Stomach (tissue), 19 donors: ENCODE measurements at places on chromosomes 16 and 17. TPM values are rescaled to one million over a fixed set of nuclear protein-coding genes. Genes with fewer than 3 reads are reported as not detected.

KRTAP4-3 gene
- not detected for total RNA-seq

GRCh38 chr17:65850486-65850885, 289.0 kb upstream of the AXIN2 start:
- no peak for DNase-seq
- H3K27ac ChIP-seq = no peak overlapping the region
- no peaks in the 10 kb centered on the region for H3K27me3 ChIP-seq
- no peaks in the 10 kb centered on the region for H3K36me3 ChIP-seq

KRT32 gene
- not detected for total RNA-seq

DNA sequence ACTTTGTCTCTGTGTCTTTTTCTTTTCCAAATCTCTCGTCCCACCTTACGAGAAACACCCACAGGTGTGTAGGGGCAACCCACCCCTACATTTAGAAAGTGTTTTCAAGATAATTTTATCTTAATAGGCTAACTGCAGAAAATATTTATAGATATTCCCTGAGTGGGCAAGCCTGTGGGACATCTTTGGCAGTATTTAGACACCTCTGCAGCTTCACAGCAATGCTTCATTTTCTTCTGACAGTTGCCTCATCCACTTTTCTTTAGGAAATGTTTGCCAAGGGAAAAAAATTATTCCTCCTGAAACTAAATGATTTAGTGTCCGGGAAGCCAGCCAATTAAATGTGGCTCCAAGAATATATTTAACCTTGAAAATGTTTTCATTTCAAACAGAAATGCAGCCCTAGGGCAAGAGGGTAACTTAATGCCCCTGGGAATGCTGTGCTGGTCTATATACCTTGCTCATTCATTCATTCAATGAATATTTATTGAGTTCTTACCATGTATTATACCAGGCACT, 290.4 kb downstream of the ABCC12 start:
- H3K4me1 ChIP-seq = no peaks in the 10 kb centered on the region
- DNase-seq = no peak
- no peaks in the 10 kb centered on the region for H3K36me3 ChIP-seq
- peaks cover 5% of the 10 kb centered on the region for H3K27me3 ChIP-seq
- no peak overlapping the region for H3K4me3 ChIP-seq
- H3K27ac ChIP-seq = no peak overlapping the region

DNA sequence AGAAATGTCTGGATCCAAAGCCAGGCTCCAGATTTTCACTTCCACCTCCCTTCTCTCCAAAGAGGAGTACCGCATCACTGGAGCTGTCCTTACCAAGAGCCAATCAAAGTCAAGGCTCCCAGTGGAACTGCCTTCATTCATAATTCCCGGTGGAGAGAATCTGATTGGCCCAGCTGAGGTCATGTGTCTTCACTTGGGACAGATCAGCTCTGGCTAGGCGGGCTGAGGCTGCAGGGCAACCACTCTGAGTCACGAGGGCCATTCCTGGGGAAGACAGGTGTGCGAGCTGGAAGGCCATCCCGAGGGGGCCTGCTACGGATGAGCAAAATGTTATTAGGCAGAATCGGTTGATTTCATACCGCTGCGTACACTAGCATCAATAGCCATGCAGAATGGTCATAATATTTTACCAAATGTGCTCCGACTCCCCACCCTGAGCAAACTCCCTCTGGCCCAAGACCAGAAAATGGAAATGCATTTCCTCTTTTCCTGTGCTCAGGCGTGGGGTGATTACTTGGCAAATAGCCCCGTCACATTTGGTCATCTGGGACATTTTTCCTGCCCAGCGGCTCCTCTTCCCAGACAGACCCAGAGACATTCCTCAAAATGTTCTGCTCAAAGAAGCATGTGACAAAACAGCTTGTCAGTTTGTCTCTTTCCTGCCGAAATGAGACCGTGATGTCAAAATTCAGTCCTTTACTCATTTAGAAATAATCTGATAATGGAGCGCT, 111.1 kb downstream of the AIPL1 start:
- H3K27ac ChIP-seq = no peak overlapping the region
- no peaks in the 10 kb centered on the region for H3K27me3 ChIP-seq
- peak; percentile 19 for DNase-seq
- H3K4me1 ChIP-seq = no peaks in the 10 kb centered on the region
- H3K4me3 ChIP-seq = no peak overlapping the region

HEATR9 gene
- not detected for total RNA-seq

DNA sequence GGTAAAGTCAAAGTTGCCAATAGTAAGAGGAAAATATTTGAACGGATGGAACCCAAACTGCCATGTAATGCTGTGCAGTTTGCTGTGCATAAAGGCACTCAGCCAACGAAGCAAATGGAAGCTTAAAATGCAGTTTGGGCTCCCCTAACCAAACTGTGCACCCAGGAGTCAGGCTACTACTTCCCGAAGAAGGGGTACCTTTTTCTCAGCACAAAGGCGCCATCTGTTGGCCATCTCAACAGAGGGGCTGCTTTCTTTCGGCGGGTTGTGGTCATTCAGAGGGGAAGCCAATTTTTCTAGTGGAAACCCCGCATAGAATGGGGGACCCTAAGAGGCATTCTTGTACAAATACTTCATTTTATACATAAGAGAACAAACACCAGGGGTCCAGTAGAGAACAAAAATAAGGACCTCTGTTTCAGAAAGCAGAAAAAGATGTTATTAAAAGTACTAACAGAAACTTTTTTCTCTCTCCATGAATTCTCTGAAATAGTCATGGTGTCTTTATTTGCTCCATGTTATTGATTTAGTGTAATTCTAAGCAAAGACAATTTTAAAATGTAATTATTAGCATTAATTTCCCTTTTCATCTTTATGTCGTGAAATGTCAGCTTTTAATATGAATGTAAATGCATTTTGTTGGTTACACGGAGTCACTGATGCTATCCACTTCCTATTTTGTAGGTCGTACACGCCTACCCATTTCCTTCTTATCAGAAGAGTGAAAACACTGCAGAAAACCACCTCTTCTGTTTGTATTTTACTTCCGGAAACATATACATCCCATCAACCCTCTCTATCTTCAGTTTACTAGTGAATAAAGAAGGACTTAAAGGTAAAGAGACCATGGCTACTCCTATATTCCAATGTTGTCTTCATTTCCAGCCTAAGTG, 453.3 kb downstream of the KCNJ2 start:
- no peak overlapping the region for H3K27ac ChIP-seq
- H3K27me3 ChIP-seq = no peaks in the 10 kb centered on the region
- DNase-seq = peak; percentile 53
- H3K4me1 ChIP-seq = no peaks in the 10 kb centered on the region
- no peaks in the 10 kb centered on the region for H3K36me3 ChIP-seq

DNA sequence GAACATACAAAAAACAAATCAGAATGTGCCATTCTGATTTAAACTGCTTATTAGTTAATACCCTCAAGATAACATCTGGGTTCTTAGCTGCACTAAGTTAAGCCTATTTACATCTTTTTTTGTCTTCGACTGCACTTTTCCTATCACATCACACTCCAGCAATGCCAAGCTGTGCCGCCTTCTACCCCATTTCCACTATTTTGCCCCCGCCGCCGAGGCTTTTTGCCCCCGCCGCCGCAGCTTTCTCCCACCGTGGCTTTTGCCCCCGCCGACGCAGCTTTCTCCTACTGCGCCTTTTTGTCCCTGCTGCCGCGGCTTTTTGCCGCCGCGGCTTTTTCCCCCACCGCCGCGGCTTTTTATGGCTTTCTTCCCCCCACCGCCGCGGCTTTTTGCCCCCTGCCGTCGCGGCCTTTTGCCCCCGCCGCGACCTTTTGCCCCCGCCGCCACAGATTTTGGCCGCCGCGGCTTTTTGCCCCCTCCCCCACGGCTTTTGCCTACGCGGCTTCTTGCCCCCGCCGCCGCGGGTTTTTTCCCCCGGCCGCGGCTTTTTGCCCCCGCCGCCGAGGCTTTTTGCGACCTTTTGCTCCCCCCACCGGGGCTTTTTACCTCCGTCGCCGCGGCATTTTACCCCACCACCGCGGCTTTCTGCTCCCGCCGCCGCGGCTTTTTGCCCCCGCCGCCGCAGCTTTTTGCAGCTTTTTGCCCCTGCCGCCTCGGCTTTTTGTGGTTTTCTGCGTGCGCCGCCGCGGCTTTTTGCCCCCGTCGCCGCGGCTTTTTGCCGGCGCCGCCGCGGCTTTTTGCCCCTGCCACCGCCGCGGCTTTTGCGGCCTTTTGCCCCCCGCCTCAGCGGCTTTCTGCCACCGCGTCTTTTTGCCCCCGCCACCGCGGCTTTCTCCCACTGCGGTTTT, 331.4 kb upstream of the WSB1 start:
- no peak for DNase-seq
- peaks cover 9% of the 10 kb centered on the region for H3K27me3 ChIP-seq
- H3K27ac ChIP-seq = no peak overlapping the region
- H3K36me3 ChIP-seq = no peaks in the 10 kb centered on the region

DNA sequence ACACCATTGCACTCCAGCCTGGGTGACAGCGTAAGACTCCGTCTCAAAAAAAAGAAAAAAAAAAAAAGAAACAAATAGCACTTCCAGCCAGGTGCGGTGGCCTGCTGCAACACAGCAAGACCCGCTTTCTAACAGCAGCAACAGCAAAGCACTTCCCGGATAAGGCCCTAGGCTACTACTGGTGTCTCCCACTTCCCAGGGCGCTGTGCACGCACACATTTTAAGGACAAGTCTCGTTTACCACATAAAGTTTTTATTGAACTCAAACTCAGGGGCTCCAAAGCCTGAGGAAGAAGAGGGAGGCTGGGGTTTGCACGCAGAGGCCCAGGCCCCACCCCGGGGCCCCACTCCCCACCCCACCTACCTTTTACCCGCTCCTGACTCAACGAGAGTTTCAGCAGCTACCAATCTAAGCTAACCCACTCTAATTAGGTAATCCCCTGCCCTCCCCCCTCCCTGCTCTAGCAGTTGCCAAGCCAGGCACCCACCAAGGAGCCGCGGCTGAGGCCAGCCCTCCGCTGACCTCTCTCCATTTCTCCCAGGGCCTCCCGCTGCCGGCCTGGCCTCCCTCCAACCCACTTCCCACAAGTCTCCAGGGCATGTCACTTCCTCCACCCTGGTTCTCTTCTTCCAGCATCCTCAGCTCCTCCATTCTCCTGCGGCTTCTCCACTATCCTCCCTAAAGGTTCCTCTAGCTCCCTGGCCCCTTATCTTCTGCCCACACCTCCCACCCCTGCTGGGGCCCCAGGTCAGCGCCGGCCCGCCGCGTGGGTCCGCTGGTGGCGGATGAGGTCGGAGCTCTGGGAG, 2.4 kb downstream of the ZNF768 start:
- H3K36me3 ChIP-seq = peaks cover 12% of the 10 kb centered on the region
- no peaks in the 10 kb centered on the region for H3K27me3 ChIP-seq
- H3K4me3 ChIP-seq = no peak overlapping the region
- no peak overlapping the region for H3K27ac ChIP-seq
- H3K4me1 ChIP-seq = peaks cover 40% of the 10 kb centered on the region

DNA sequence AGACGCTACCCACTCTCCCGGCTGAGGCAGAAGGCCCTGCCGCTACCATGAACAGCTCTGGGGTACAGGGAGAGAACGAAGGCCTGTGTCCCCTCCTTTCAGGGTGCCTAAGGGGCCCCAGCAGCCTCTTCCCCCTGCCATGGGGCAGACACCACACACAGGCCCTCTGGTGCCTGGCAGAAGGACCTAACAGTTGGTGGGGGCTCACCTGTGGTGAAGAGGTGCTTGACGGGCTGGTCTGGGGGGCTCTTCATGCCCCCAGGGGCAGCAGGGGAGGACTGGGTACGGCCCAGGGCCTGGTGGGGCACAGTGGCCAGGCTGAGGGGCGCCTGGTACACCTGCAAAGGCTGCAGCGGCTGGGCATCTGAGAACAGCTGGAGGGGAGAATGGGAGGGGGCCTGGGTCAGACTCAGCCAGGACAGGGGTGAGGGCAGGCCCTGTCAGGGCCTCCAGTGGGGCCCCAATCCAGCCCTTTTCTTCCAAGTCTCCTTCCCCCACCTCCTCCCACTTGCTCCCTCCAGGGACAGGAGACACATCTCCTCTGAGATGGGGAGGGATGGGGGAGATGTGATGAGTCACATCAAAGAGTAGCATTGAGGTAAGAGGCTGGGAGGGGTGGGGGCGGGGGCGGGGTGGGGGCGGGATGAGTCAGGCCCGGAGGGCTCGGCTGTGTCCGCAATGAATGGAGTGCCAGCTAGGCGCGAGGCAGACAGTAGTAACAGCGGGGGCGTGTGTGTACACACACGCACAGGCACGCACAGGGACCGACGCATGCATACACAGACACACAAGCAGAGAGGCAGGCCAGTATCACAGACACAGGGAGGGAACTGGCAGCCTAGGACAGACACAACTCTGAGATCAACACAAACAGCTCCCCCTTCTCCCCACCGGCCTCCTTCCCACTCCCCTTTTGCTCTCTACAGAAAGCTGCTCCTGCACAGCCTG, 16.1 kb downstream of the G6PC3 start:
- peak overlapping the region; percentile 70 for H3K27ac ChIP-seq
- H3K4me1 ChIP-seq = peaks cover 13% of the 10 kb centered on the region
- H3K4me3 ChIP-seq = no peak overlapping the region
- H3K36me3 ChIP-seq = peaks cover 93% of the 10 kb centered on the region
- H3K27me3 ChIP-seq = no peaks in the 10 kb centered on the region

HOXB8 gene
- 8.4 TPM for total RNA-seq

DPEP3 gene
- not detected for total RNA-seq

DNA sequence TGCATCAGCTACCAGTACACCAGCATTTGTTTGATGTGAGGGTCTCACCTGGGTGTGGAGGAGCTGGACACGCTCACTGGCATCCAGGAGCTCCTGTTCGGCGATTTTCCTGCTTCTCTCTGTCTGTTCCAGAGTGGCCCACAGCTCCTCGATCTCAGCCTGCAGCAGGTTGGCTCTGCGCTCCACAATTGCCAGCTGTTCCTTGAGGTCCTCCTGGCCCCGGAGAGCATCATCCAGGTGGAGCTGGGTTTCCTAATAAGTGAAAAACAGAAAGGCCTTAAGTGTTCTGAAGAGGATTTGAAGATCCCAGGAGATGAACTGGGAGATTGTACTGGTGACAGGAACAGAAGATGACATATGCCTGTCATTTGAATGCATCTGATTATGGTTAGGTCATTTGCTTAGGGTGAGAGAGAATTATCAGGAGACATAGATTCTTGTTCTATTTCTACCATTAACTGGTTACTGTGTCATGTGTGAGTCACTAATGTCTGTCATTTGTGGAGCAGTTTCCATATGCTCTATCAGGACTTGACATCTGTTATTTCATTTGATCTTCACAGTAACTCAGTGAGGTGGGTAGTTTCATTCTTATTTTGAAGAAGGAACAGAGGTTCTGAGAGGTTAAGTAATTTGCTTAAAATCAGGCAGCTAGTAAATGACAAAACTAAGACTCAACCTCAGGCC, 21.5 kb upstream of the MYH13 start:
- H3K27me3 ChIP-seq = peaks cover 28% of the 10 kb centered on the region
- DNase-seq = no peak
- no peaks in the 10 kb centered on the region for H3K36me3 ChIP-seq
- no peak overlapping the region for H3K4me3 ChIP-seq

GRCh38 chr17:66564992-66565465, 262.6 kb downstream of the PRKCA start:
- DNase-seq = no peak
- peaks cover 10% of the 10 kb centered on the region for H3K4me1 ChIP-seq
- no peaks in the 10 kb centered on the region for H3K36me3 ChIP-seq
- H3K4me3 ChIP-seq = no peak overlapping the region
- no peaks in the 10 kb centered on the region for H3K27me3 ChIP-seq
- peak overlapping the region; percentile 29 for H3K27ac ChIP-seq
